ENCODE measurements at places on chromosomes 12 and 14.
A peak's percentile ranks its signal among the peaks of the same experiment; 100 is the strongest.

DNA sequence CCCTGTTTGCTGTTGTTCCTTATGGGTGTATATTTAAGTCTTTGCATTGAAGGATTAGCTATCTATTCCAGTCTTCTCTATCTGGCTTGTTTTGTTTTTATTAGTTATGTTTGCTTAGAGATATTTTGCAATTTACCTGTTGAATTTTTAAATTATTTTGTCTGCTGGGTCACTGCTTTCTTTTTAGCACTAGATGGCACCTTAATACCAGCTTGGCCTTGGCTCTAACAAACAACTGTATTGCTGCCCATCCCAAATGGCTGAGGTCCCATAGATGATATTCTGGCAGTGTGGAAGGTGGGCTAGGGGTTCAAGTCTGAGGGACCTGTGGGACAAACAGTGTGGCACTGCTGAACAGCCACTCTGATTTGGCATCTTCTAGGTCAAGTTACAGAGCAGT, 144.0 kb upstream of the FBXO33 start:
- DNase-seq = no peak

DNA sequence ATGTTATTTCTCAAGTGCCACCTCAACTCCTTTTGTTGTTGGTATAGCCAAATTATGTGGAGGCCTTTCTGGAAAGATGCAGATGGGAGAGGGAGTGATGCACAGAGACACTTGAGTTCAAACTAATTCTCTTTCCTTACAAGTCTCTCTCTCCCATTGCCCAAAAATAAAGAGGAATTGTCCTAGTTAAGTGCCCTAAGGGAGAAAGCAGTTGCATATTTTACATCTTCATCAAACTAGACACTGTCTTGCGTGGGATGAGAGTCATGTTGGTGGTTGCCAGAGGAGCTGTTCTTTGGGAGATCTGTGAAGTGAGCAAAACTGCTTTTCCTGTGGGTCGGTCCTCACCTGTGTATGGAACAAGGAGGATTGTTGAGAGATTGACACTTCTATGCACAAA, 72.2 kb downstream of the EP400 start:
- DNase-seq = no peak

DNA sequence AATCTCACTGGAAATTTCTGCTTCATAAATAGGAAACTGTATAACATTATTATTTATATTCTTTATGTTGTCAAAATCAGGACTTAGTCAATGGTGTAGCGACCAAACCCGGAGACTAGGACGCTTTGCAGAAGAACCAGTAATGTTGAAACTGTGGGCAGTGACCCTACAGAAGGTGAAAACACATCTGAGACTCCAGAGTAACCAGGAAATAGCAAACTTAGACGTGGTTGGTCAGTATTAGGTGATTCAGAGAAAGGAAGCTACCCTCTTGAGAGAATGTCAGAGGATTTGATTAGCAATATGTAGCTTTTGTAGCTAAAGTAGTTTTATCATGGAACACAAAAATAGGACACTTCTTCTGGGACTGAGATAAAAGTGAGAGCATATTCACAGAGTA, 381.9 kb downstream of the SLC16A7 start:
- no peak for DNase-seq

GRCh38 chr12:108722992-108723766, 8.1 kb downstream of the CORO1C start:
- peak; percentile 65 for DNase-seq

DNA sequence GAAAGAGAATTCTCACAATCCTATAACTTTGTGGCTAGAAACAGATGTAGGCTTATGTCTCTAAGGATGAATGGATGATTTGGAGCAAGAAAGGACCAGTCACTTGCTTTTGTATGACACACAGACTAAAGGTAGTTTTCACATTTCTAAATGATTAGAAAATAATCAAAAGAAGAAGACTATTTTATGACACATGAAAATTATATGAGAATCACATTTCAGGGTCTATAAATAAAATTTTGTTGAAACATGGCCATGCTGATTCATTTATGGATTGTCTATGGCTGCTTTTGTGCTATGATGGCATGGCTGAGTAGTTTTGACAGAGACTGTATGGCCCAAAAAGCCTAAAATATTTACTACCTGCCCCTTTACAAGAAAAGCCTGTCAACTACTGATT, 49.4 kb upstream of the FRMD6 start:
- DNase-seq = no peak

GRCh38 chr12:75892731-75893408, 138.7 kb downstream of the PHLDA1 start:
- DNase-seq = no peak

DNA sequence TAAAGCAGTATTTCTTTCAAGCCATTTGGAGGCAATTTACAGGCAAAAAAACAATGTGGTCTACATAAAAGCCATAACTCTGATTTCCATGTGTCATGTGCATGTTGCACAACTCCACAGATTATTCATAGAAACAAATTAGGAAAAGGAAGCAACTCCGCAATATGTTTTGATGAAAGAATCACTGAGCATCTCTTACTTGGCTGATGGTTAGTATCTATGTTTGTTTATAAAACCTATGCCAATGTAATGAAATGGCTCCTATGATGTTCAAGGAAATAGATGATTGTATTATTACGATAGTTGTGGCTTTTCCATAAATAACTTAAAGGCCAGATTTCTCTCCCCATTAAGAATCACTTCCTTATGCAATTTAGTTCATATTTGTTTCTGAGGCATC, 373.7 kb downstream of the CCDC91 start:
- DNase-seq = no peak

DNA sequence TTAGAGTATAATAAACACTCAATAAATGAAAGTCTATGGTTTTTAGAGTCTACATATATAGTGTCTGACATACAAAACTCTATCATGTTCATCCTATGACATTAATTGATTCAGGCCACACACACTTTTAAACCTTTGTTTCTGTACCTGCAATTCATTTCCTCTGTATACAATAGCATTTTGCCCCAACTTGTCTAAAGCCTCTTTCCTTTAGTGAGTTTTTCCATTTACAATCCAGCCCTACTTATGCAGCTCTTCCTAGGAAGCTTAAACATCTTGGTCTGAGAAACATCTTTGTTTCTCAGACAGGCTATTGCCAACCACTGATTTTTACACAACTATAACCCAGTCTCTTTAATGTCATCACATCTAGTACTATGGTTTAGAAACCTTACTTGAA, 214.7 kb upstream of the SLC16A7 start:
- DNase-seq = no peak

DNA sequence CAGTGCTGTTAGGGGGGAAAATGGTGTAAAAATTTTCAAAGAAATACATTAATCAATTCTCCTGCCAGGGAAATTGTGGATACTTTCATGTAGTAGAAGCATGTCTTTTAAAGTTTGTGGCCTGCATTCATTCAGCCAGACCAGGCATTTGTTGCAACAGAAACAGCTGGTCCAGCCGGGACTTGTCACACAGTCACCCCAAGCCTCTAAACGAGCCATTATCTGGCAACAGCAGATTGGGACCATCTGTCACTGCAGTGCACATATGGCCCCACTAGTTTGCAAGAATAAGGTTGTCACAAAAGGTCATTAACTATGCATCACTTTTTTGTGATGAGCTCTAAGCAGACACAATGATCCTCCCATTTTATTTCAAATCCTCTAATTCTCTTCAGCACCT, 193.9 kb downstream of the PHLDA1 start:
- no peak for DNase-seq

GRCh38 chr14:49962621-49963020, 69.7 kb downstream of the ARF6 start:
- DNase-seq = no peak

GRCh38 chr12:93827669-93828068, 150.5 kb downstream of the CRADD start:
- DNase-seq = no peak

- DNase-seq = no peak
Observed at GRCh38 chr12:80752464-80752863, 35.8 kb downstream of the MYF5 start.

- DNase-seq = no peak
Observed at GRCh38 chr14:97970222-97970621, 1173.0 kb downstream of the VRK1 start.

DNA sequence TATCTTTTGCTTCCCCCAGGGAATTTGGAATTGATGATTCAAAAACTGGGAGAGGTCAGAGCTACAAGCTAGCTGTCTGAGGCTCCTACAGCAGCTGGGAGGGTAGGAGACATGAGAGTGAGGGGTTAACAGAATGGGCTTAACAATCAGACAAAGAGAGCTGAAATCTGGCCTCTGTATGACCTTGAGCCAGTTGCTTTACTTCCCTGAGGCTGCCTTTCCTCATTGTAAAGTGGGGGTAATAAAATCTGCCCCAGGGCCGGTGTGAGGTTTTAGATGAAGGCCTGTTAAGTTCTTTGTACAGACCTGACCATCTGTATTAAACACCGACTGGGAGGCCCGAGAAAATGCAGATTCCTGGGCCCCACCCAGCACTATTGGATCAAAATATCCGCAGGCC, 164.3 kb upstream of the NOS1 start:
- no peak for DNase-seq

GRCh38 chr12:25755136-25755970, 202.3 kb upstream of the LMNTD1 start:
- no peak for DNase-seq

- no peak for DNase-seq
Observed at GRCh38 chr14:21278632-21279031, 1.3 kb upstream of the RPGRIP1 start.

DNA sequence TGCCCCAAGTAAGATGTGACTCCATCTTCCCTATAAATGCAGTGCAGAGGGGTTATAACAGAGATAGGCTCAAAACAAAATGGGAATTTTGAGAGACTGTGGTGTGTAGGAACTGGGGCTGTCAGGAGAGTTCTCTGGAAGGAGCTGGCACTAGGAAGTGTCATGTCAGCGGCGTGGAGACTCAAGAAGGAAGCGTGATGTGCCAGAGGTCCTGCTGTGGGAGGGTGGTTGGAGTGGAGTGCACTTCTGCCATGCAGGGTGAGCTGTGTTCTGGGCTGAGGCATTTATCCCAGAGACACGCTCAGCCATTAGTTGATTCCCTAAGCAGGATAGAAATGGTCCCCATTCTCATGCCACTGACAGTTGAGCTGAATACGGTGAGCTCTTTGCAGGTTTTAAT, 19.0 kb downstream of the GLT1D1 start:
- no peak for DNase-seq

DNA sequence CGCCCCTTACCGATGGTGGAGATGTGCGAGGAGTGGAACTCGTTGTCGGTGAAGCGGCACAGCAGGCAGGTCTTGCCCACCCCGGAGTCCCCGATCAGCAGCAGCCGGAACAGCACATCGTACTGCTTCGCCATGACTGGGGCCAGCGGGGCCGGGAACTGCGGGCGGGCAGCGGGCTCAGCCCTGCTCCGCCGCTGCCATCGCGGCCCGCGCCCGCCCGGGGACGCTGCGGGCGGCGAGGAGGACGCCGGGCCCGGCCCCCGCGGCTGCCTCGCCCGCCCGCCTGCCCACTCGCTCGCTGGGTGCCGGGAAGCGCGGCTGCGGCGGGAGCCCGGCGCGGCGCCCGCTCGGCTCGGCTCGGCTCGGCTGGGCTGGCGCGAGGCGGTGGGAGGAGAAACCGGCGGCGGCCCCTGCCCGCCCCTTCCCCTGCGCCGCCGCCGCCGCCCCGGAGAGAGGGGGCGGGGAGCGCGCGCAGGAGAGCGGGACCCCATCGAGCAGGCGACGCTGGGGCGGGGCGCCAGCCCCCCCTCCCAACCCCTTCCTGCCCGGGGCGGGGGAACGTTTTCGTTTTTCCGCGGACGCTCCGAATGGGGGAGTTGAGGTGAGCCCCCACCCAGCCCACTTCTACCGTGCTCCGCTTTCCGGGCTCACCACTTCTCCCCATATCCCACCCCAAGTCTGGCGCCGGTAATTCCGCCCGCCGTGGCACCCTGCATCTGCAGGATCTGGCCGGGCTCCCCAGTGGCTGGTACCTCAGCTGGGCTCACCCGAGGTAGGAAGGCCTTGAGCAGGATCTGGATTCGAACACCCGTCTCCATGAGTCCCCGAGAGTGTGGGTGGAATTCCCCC, at the start of gene RAB15:
RAB15 (minus strand) TSS at position 394 of the 849 bp plus-strand sequence; CDS start at position 134, 260 bp downstream.
- peak; percentile 33 for DNase-seq

GRCh38 chr12:15532364-15532977, 210.2 kb downstream of the PTPRO start:
- DNase-seq = peak; percentile 41

- no peak for DNase-seq
Observed at GRCh38 chr14:97328743-97329142, 531.6 kb downstream of the VRK1 start.

GRCh38 chr12:120584343-120585149, 3.3 kb upstream of the POP5 start:
- peak; percentile 30 for DNase-seq

Data from endothelial cell of umbilical vein (primary cell).